A673 (cell line): ENCODE measurements at places on chromosomes 6 and 20. TPM values are rescaled to one million over a fixed set of nuclear protein-coding genes. Genes with fewer than 3 reads are reported as not detected.
A peak's percentile ranks its signal among the peaks of the same experiment; 100 is the strongest.

Gene SPTLC3
- 0.06 and 0.22 TPM in 2 replicates for total RNA-seq

Gene DYNLT2
- 2.4 TPM in 2 replicates for total RNA-seq

GRCh38 chr20:45487231-45487635 is 17.7 kb downstream of the WFDC2 start:
- peak; percentile 10 for DNase-seq

Gene CEP57L1
- 25.7 and 33.6 TPM in 2 replicates for total RNA-seq

DNA sequence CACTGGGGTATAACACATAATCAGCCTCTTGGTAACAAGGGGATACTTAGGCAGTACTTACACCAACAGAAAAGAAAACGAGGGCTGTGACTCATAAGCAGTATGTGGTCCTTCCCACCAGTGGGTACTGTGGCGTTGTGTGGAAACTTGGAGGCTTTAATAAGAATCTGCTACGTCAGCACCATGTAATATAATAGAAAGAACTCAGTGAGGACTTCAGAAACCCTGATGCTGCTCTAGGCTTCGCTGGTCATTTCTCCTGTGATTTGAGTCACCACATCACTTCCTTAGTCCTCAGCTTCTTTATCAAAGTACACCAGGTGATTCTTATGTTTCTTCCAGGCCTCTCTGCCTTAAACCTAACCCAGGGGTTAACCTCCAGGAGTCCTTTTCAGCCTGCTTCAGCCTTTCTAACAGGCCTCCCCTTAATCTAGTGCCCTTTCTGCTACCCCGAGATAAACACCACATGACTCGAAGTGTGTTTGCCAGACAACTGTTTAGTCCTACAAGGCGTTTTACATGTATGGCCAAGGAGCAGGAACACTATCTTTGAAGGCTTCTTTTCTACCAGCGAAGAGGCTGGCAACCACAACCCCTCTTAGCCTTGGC is 68.5 kb downstream of the FYN start:
- DNase-seq: peak; percentile 35
